ENCODE measurements at places on chromosomes 12 and 14.

GRCh38 chr12:108461058-108461660 lies 53.9 kb upstream of the FICD start:
- DNase-seq, result no peak

GRCh38 chr14:73753124-73753886 lies 39.1 kb upstream of the PNMA1 start:
- no peak for DNase-seq

GRCh38 chr14:69013943-69014782 lies 35.1 kb upstream of the ACTN1 start:
- no peak for DNase-seq

GRCh38 chr14:55123852-55124639 lies 5.0 kb upstream of the LGALS3 start:
- no peak for DNase-seq

- no peak for DNase-seq
Measured at GRCh38 chr12:3158851-3159465, 81.8 kb downstream of the TSPAN9 start.

DNA sequence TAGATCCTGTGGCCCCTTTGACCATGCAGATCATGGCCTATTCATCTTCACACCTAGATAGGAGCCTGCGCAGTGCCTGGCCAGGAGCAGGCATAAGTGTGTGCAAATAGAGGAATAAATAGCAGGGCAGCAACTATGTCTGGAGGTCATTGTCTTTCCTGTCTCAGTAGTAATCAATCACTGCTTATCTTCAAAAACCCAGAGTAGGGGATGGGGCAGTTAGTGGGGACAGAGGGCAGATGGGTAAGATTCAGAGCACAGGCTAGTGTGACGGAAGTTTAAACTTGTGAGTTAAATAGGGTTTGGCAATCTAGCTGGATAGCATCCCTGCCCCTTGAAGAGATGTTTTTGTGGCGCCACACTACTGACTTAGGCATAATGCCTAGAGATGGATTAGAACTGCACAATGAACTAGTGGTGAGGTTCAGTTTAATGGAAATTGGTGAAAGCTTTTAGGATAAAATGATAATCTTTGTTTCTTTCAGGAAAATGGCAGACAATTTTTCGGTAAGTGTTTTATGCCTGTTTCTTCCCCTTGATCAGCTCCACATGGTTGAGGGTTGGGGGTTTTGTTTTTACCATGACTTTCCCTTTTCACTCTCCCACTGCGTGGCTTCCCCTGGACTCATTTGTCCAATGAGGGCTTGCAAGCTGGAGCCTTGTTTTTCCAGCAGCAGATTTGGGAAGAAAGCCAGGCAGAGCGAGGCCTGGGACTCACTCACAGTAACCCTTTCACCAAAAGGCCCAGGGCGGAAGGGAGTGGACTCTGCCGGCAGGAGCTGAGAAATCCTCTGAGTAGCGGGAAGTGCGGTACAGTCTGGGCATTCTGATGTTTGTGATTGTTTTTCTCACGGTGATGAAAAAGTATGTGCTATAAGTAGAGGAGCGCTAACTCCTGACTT lies 8.1 kb downstream of the LGALS3 start:
- DNase-seq, result no peak

All from activated T-helper 1 cell treated with anti-CD3 and anti-CD28 coated beads, Interleukin-2, amount 50 U/mL, for 16 hours (primary cell).